ENCODE measurements at places on chromosomes 6 and 20.
A peak's percentile ranks its signal among the peaks of the same experiment; 100 is the strongest.

GRCh38 chr6:121944354-121944753 lies 455.1 kb upstream of the HSF2 start:
- DNase-seq = no peak

DNA sequence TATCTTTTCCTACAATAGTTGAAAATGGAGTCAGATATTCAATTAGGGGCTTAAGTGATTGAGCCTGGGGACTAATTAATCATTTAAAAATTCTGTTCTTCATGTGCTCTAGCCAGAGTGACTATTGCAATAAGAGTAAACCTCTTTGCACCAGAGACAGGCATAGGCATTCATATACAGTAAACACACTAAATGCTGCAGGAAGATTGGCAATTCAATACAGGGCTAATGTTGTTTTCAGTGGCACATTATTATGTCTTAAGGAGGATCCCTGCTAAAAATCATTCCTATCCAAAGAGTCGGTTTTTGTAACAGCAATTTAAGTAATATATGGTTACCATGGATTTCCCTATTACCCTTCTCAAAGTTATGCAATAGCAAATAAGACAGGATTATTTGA lies 1.2 kb downstream of the PDE7B start:
- no peak for DNase-seq

DNA sequence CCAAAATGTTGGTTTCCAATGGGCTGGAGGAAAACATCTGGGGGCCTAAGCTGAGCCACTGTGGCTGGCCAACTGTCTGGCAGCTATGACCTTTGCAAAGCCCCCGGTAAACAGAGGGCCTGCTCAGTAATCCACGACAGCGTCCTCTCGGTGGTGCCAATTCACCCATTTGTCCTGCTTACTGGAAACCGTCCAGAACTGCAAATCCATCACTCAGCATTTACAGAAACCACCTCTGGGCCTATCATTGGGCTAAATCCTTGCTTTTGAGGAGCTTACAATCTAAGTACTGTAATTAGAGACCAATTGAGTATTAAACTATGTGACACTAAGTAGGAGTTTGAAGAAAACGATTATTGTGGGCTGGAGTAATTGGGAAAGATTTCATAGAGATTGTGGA lies 31.0 kb downstream of the ADAT2 start:
- DNase-seq = no peak

GRCh38 chr6:113833537-113833936 lies 23.6 kb upstream of the MARCKS start:
- DNase-seq = no peak

GRCh38 chr6:138588805-138589434 lies 89.6 kb upstream of the NHSL1 start:
- DNase-seq = peak; percentile 32

All from GM12891 (cell line).